ENCODE measurements at places on chromosomes 6 and 20.

- DNase-seq: no peak
Measured at GRCh38 chr6:116766506-116767176, 1.1 kb upstream of the FAM162B start.

GRCh38 chr20:24032400-24032898 lies 43.9 kb upstream of the GGTLC1 start:
- DNase-seq: no peak

- DNase-seq: no peak
Measured at GRCh38 chr20:32661820-32662528, 11.8 kb downstream of the C20orf203 start.

DNA sequence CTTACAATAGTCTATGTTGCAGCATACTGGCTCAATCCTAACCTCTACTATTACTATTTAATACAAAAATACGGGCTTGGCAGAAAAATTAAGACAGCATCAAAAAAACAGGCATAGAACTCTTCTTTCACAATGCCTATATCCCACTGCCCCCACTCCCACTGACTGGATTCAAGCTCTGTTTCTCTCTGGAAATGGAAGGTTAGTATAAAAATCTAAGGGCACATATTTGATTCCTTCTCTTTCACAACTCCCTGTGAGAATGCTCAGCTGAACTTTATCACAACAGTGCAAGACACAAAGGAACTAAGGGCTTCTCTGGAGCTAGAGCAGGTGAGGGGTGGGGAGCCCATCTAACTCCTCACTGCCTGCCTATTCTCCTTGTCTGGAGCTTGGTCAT lies 258.4 kb upstream of the FAM83B start:
- no peak for DNase-seq

GRCh38 chr6:40425192-40425919 lies 161.8 kb downstream of the LRFN2 start:
- no peak for DNase-seq

- DNase-seq: no peak
Measured at GRCh38 chr6:142867355-142867801, 77.6 kb downstream of the HIVEP2 start.

- no peak for DNase-seq
Measured at GRCh38 chr6:98458708-98459107, 375.7 kb upstream of the POU3F2 start.

DNA sequence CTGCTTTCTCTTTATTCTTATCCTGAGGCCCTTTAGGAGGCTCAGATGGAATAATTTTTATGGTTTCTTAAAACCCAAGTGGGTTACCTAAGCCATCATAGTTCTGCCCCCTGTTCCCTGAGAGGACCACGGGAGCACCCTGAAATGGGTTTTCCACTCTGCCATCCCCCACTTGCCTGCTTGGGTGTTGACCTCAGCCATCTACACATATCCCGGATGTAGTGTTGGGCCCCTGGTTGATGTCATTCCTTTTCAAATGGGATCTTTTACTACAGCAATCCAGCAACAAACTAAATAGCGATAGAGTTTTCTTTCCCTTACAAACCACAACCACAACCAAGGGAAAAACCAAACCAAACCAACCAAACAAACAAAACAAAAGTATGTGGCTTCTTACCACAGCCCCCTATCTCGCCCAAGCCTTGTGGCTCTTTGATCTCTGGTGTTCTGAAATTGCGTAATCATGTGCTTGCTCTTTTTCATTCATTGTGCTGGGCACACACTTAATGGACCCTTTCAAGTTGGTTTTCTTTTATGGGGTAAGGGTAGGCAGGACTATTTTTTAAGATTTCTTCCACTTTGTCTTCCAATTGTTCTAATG lies 154.9 kb downstream of the ESR1 start:
- no peak for DNase-seq

- no peak for DNase-seq
Measured at GRCh38 chr20:21322083-21322710, 19.1 kb downstream of the XRN2 start.

Measured in right hindlimb (tissue), 1 donor.